C1 segment of cervical spinal cord (tissue), 14 donors: ENCODE measurements at places on chromosomes 2 and 18.

DNA sequence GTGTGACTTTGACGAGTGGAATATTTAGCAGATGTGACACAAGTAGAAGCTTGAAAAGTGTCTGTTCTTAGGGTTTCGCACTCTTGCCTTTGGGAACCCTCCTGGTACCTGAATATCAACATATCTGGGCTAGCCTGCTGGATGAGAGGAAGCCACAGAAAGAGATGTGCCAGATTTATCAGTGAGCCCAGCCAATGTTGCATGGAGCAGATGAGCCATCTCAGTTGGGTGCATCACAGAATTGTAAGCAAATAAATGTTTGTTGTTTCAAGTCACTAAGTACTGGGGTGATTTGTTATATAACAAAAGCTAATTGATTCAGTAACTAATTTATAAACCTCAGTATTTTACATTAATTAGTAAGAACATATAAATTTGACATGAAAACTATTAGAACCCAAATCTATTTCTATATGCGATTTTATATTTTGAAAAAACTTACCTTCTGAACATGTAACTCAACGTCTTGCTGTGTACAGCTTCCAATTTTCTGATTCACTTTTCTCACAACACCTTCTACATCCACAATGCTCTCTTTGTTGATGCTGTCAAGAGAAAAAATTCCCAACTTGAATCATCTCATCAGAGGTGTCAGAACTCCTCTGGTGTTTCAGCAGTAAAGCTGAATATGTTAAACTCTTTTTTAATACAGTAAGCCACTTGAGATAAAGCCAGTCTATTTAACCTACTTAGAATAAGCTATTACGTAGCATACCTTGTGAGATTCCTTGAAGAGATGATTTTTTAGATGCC, 42.3 kb downstream of the DARS1 start:
- no peak for DNase-seq

DNA sequence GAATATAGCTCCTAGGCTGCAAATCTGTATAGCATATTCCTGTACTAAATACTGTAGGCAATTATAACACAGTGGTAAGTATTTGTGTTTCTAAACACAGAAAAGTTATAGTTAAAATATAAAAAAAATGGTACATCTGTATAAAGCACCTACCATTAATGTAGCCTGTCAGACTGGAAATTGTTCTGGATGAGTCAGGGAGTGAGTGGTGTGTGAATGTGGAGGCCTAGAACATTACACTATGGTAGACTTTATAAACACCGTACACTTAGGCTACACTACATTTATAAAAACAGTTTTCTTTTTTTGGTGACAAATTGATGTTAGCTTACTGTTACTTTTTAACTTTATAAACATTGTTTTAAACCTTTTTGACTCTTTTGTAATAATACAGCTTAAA, 226.3 kb downstream of the CCDC85A start:
- no peak for DNase-seq

GRCh38 chr18:2994603-2995432, 18.1 kb downstream of the LPIN2 start:
- no peak for DNase-seq

- no peak for DNase-seq
Observed at GRCh38 chr2:11761259-11761658, 14.8 kb downstream of the LPIN1 start.

GRCh38 chr2:124193706-124194105, 168.6 kb downstream of the CNTNAP5 start:
- no peak for DNase-seq

DNA sequence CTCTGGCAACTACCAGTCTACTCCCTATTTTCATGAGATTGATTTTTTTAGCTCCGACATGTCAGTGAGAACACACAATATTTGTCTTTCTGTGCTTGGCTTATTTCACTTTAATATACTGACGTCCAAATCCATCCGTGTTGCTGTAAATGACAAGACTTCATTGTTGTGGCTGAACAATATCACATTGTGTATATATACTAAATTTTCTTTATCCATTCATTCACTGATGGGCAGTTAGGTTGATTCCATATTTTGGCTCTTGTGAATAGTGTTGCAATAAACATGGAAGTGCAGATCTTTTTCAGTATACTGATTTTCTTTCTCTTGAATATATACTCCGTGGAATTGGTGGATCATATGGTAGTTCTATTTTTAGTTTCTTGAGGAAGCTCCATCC, 5.8 kb upstream of the TTC21B start:
- no peak for DNase-seq

DNA sequence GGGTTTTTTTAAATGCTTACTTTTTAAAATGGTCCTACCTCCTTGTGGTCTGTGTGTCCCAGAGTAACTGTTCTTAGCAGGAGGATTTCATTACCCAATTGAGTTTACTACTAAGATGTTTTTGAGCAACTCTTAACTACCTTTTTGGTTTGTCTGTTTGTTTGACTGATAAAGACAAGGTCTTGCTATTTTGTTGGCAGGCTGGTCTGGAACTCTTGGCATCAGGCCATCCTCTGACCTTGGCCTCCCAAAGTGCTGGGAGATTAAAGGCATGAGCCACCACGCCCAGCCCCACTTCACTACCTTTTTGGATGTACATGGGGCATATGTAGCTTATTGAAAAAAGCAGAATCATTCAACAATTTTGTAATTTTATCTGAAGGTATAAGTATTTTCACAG, 14.9 kb downstream of the MRPS9 start:
- no peak for DNase-seq

- DNase-seq: no peak
Observed at GRCh38 chr18:13431886-13432285, 213.3 kb downstream of the LDLRAD4 start.

DNA sequence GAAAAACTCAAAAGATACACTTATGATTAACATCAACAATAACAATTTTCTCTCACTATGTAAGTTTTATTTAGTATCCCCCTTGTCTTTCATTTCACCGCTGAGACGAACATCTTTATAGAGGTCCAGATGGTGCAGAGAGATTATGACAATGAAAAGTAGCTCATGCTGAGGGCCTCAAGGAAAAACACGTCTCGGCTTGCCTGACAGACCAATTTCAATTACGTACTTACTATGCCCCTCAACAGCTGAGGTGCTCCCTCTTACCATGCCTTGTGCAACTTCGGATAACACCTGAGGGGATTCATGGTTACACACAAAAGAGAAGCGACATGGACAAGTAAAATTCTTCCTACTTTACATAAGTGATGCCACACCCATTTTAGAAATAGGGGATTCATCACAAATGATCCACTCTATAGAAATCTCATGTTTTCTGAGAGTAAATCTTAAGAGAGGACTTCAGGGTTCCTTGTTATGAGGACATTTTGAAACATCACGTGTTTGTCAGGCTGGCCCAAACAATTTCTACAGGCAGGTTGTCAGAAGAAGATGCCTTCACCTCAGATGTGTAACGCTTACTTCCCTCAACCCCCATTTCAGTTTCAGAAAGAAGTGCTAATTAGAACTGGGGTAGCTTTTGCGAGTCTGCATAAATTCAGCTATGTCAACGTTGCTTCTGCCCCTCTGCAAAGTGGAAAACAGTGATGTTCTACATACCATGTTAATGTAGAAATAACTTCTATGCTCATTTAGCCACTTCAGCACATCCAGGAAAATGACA, 191.4 kb downstream of the NRXN1 start:
- DNase-seq: no peak

DNA sequence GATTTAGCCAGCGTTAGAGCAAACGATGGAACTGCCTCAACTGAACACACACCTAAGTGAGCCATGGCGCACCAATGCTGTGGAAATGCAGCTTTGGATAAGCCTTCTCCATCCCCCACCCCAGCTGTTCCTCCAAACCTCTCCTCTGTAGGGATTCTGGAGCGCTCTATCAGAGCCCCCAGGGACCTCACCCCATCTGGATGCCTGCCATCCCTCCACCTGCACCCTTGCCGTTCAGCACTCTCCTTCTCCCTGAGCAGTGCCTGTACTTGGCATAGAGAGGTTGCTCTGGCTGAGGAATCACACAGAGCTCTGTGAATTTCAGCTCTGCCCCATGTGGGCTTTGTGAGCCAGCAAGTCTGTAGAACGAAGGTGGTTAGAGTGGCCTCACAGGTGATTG, 42.8 kb upstream of the INHBB start:
- DNase-seq: no peak

- DNase-seq: no peak
Observed at GRCh38 chr18:26621161-26622026, 73.0 kb upstream of the KCTD1 start.

DNA sequence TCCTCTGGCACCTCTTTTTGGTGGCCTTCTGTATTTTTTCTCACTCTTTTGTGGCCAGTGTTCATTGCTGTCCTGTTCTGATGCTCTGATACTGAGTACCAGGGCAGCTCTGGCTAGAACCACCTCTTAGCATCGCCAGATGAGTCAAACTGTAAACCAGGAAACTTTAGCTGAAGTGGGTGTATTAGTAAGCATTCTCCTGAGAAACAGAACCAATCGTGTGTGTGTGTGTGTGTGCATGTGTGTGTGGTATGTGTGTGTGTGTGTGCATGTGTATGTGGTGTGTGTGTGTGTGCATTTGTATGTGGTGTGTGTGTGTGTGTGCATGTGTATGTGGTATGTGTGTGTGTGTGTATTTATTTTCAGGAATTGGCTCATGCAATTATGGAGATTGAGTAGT, 166.3 kb upstream of the SKOR2 start:
- no peak for DNase-seq

- DNase-seq: peak; percentile 49
Observed at GRCh38 chr2:47070920-47071824, 83.9 kb downstream of the STPG4 start.

DNA sequence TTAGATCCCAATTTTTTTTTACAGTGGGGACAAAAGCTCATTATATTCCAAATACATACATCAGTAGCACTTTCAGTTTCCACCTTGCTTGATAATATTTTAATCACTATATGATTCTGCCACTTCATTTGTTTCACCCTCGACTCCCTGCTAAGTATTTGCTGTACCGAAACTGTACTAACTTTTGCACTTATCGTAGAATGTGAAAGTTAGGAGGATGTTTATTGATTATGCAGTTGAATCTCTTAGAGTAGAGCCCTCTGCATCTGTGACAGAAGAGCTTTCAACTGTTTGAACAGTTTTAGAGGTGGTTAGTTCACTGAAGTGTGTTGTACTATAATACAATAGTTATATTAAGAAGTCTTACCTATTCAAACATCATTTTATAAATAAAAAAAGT, 20.8 kb downstream of the NCOA1 start:
- DNase-seq: no peak

GRCh38 chr2:219574484-219575311, 2.6 kb downstream of the INHA start:
- DNase-seq: no peak

GRCh38 chr2:74515981-74516633, 1.9 kb downstream of the TLX2 start:
- DNase-seq: no peak

DNA sequence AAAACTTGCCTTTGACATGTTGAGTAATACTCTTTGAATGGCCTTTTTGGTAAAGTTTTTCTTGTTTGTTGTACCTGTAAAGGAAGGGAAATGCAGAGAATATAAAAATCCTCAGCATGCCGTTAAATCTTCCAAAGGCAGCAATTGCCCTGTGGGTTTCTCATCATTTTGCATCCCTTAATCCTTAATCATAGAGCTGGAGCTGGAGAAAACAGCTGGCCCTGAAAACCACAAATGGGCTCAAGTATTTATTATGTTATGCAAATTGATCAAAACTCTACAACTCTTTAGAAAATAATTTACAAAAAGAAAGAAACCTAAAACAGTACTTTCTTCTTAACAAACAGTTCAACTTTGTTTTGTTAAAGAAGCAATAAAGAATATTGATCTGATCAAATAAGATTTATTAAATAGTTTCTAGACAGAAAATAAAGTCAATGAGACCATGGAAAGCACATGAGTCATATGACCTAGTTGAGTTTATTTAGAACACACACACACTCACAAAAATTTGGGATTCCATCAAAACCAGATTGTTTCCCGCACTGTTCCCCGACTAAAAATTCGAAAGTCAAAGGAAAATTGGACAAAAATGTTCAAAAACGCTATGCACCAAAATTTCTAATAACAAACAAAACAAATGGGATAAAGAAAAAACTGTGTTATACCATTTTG, 309.0 kb downstream of the GULP1 start:
- DNase-seq: no peak

GRCh38 chr18:26414901-26415440, 133.4 kb downstream of the KCTD1 start:
- no peak for DNase-seq

DNA sequence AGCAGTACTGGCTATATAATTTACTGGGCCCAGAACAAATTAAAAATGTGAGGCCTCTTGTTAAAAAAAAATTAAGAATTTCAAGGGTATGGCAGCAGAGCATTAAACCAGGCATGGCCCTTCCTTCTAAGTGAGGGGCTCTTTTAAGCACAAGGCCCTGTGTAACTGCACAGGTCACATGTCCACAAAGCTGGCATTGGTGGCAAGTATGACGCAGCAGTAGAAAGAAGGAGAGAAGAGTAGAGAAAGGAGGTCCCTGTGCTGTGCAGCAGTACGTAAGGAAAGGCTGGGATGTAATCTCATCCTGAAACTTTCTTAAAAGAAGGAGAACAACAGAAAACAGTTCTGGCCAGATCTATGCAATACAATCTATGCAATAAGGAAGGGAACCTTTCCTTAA, 51.2 kb downstream of the MBD2 start:
- no peak for DNase-seq

GRCh38 chr2:127770973-127771735, 39.8 kb downstream of the WDR33 start:
- no peak for DNase-seq

DNA sequence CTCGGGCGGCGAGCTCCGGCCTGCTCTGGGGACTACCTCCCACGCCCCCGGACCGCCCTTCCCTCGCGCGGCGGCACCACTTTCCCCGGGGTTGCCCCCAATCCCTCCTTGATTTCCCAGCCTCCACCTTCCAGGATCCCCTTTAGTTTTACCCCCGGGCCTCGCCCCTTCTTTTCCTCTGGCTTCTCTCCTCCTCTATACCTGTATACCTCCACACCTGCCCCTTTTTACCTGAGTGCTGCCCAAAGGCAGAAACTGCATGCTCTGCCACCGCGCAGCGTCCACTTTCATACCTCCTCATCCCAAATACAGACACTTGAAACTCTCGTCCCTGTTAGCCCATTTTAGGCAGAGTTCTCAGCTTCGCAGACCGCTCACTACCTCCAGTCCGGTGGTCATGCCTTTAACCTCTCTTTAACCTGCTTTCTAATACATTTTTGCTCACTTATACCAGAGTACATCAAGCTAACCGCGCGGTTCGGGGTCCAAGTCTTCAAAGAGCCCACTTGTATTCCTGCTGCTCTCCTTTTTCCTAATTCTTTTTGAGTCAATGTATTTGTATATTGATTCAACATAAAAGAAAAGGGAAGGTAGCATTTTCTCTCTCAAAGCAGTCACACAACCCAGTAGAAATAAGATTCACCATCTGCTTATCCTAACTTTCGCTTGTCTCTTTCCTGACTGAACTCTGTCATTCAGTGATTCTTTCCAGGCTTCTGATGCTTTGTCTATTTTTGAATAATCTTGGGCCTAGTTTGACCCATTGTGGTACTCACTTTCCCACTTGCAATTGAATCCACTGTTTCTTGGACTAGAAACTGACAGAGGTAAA, 901 bp downstream of the SPOPL start:
- no peak for DNase-seq
